Aorta (tissue), 5 donors: ENCODE measurements at places on chromosomes 11 and 22. TPM values are rescaled to one million over a fixed set of nuclear protein-coding genes. Genes with fewer than 3 reads are reported as not detected.

PHF5A gene
- 27.0 TPM for total RNA-seq

GRCh38 chr11:38323961-38324761 lies 1726.1 kb upstream of the RAG2 start:
- no peak for DNase-seq

UBQLN3 gene
- 0.71 TPM for total RNA-seq

- no peak for DNase-seq
These were observed 806 bp upstream of the SAAL1 start for GRCh38 chr11:18106688-18107087.

SEPTIN5 gene
- total RNA-seq, result 32.5 TPM

GRCh38 chr11:133977067-133977677 lies 20.4 kb upstream of the IGSF9B start:
- DNase-seq, result no peak

NDUFV1 gene
- 123 TPM for total RNA-seq

- no peak for DNase-seq
These were observed 208.5 kb upstream of the GRIA4 start for GRCh38 chr11:105401269-105401809.

DNA sequence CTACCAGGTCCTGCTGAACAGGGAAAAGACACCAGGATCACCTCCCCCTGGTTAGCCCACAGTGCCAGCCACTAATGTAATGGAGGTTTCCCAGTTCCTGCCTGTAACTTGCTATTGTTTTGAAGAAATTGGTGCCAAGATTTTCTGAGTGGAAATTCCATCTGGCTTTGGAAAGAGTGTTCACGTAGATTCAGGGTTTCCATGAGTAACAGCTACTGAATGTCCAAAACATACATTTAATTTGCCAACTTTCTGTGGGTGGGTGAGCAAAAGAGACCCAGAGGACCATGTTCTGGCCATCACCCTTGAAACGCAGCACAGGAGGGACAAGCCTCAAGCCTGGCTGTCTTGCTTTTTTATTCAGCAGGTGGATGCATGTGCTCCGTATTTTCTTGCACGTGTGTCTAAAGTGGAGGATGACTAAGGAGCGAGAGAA lies 8.8 kb upstream of the DKK3 start:
- no peak for DNase-seq

PRG2 gene
- total RNA-seq, result 0.39 TPM

GRCh38 chr11:40986320-40986719 lies 473.1 kb downstream of the LRRC4C start:
- DNase-seq, result no peak
